ENCODE measurements at places on chromosomes 2 and 18.

DNA sequence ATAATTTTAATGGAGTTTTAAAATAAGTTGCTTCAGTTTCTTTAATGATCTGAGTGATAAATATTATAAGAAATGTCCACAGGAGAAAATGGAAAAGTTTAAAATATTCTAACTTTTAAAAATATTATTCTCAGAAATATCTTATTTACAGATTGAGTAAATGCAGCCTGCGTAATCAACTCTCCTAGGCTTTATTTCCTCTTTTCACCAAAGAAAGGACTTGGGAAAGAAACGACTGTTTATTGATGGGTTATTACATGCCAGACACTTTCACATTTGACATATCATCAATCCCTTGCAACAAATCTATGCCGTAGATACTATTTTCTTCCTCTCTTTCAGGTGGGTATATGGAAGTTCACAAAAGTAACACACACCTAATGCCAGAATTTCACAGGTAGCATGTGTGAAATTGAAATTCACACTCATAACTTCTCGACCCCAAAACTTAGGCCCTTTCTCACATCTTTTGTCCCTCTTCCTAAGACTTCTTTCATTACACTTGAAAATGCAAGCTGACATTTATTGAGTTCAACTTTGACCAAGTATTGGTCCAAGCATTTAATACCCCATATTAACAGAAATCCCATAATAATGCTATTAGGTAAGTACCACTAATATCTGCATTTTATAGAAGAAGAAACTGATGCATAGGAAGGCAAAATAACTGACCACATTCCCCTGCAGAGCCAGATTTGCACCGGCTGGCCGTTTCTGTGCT, 49.2 kb downstream of the MYOM1 start:
- DNase-seq, result no peak

- DNase-seq, result no peak
Measured at GRCh38 chr2:236768393-236769140, 198.9 kb downstream of the ACKR3 start.

- no peak for DNase-seq
Measured at GRCh38 chr2:220166616-220167015, 539.2 kb downstream of the SLC4A3 start.

GRCh38 chr2:190451561-190452176, 43.5 kb downstream of the MFSD6 start:
- no peak for DNase-seq

DNA sequence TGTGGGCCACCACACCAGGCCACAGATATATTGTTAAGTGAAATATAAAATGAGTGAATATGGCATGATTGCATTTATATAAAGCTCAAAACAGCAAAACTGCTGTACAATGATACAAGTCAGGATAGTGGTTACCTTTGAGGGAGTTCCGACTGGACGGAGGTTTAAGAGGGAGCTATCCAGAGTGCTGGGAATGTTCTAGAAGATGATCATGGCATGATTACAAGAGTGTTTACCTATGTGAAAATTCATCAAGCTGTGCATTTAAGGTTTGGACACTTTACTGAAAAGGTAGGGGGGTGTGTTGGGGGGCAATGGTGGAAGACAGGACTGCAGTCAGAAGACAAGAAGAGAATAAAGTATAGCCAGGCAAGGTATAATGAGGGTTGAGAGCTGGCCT, 201.4 kb downstream of the ZBTB7C start:
- no peak for DNase-seq

GRCh38 chr2:144553379-144553778, 33.5 kb upstream of the ZEB2 start:
- no peak for DNase-seq

All from Peyer's patch (tissue), 4 donors.